Mononuclear cell (primary cell): ENCODE measurements at places on chromosomes 2 and 18. TPM values are rescaled to one million over a fixed set of nuclear protein-coding genes. Genes with fewer than 3 reads are reported as not detected.

MOGAT1 gene
- total RNA-seq, result not detected

HAAO gene
- 3.9 TPM for total RNA-seq

ST6GAL2 gene
- total RNA-seq, result 0.21 TPM

LRRC30 gene
- total RNA-seq, result not detected

PDE11A gene
- total RNA-seq, result under 0.01 TPM

MAPRE2 gene
- total RNA-seq, result 87.4 TPM

NT5C1B gene
- total RNA-seq, result not detected

MAP2 gene
- 0.73 TPM for total RNA-seq
